GM12878 (cell line): ENCODE measurements at places on chromosomes 11 and 22.

- no peaks in the 10 kb centered on the region for H3K36me3 ChIP-seq
- H3K27me3 ChIP-seq = no peaks in the 10 kb centered on the region
- no peak for DNase-seq
- H3K4me1 ChIP-seq = no peaks in the 10 kb centered on the region
Measured at GRCh38 chr11:131675121-131675888, 304.9 kb downstream of the NTM start.

DNA sequence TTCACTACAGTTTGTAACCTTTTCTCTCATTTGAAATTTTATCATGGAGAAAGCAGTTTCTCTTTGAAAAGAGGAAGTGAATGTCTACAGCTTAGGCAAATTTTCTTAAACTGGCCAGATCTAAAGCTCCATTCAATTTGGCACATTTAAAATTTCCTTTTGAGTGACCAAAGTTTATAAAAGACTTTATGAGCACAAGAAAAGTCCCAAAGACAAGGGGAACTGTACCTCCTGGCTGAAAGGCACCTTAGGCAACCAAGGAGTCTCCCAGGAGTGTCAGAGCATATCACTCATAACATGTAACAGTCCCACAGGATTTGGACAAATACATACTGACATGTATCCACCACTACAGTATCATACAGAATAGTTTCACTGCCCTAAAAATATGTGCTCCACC, 41.3 kb downstream of the NARS2 start:
- H3K27me3 ChIP-seq = no peaks in the 10 kb centered on the region
- H3K4me1 ChIP-seq = peaks cover 21% of the 10 kb centered on the region
- peak overlapping the region; percentile 74 for H3K27ac ChIP-seq
- no peak overlapping the region for H3K4me3 ChIP-seq

DNA sequence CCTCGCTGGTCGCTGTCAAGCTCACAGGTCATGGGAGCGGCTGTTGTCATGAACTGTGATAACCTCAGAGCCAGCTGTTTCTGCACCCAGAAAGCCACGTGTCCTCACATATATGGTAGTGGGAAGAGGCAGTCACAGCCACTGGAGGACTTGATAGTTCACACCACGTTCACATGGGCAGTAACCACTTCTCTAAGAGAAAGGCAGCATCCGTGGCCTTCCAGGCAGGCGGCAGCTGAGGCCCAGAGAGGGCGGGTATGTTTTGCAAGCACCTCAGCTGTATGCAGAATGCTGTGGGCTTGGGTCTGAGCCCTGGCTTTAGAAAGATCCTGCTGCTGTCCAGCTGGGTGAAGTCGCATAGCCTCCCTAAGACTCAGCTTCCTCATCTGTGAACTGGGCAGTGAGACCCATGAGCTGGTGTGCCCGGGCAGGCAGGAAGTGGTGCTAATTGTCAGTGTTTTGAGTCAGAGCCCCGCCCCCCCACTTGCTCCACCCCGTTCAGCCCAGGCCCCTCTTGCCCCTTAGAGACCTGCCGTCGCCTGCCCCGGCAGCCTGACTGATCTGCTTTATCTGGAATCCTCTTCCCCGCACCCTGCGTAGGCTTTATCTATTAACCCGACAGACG, 13.3 kb downstream of the TTC38 start:
- H3K4me1 ChIP-seq = peaks cover 4% of the 10 kb centered on the region; the same call in 1 of the 2 replicates
- peaks cover 17% of the 10 kb centered on the region for H3K36me3 ChIP-seq
- H3K27me3 ChIP-seq = no peaks in the 10 kb centered on the region
- H3K27ac ChIP-seq = no peak overlapping the region; the same call in 1 of the 2 replicates
- DNase-seq = no peak

DNA sequence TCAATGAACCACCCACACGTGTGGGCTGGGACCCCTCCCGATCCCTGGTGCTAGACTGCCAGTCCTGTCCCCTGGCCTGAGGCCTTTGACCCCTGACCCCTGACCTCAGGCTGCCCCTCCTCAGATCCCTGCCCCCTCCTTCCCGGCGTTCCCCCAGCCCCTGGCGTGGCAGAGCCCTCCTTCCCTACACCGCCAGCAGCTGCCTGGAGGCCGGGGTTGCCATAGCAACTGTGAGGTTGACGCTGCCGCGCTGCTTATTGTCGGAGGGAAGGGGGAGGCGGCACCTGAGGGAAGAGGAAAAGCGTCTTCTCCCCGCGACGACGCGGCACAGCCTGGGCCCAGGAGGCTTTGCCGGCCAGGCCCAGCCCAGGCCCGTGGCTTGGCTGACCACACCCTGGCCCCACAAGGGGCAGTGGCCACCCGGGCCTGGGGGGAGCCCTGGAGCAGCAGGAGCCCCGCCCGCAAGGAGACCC, 32.6 kb downstream of the SHANK3 start:
- H3K4me3 ChIP-seq = no peak overlapping the region
- H3K4me1 ChIP-seq = no peaks in the 10 kb centered on the region
- no peak overlapping the region for H3K27ac ChIP-seq
- H3K36me3 ChIP-seq = no peaks in the 10 kb centered on the region

- H3K27me3 ChIP-seq = no peaks in the 10 kb centered on the region; the same call in 1 of the 2 replicates
- no peak overlapping the region for H3K27ac ChIP-seq
- no peaks in the 10 kb centered on the region for H3K4me1 ChIP-seq
Measured at GRCh38 chr11:121717296-121717695, 264.5 kb upstream of the SORL1-AS1 start.
